ENCODE measurements at places on chromosomes 3 and 15. TPM values are rescaled to one million over a fixed set of nuclear protein-coding genes. Genes with fewer than 3 reads are reported as not detected.
A peak's percentile ranks its signal among the peaks of the same experiment; 100 is the strongest.

DNA sequence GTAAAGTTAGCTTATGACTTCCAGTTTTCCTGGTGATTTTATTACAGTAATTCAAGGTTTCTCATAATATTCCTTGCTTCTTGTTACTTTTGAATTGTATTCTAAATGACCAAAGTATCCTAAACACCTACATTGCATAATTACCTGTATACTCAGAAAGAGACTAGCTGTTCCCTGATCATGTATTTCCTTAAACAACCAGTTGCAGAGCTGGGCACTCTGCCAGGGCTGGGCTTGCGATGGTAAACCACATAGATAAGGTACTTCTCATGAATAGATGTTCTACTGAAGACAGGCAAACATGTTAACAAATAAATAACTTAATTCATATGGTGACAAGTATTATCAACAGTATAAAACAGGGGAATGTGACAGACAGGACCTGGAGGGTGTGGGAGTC lies 142.3 kb upstream of the WNT5A start:
- DNase-seq: no peak
- H3K27ac ChIP-seq: no peak overlapping the region
- no peaks in the 10 kb centered on the region for H3K4me1 ChIP-seq
- H3K27me3 ChIP-seq: peaks cover under 1% of the 10 kb centered on the region
- H3K36me3 ChIP-seq: no peaks in the 10 kb centered on the region

The MST1R gene
- total RNA-seq: 0.76 TPM

DNA sequence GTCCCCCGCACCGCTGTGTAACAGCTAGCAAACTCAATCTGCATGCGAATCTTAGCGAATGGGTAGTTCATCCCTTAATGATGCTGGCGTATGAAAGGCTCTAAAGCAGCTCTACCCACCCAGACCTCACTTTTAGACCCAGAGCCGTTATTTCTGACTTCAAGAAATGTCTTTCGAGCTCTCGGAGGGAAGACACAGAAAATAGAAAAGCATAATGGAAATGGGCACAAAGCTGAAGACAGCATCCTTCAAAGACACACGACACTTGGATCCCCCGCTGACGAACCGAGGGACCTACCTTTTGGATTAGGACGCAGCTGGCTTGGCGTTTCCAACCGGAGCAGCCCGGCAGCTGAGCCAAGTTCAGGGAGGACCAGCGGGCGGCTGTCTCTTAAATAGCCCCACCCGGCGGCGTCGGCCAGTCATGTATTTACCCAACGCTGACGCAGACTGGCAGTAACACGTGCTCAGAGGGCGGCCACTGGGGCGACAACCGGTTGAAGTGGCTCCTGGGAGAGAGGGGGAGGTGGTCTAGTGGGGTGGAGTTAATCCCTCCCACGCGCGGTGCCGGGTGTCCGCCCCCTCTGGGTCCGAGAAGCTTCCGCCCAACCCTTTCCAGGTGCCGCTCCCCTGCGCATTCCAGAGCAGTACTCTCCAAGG lies 1.5 kb downstream of the CCK start:
- peak overlapping the region; percentile 50 for H3K4me3 ChIP-seq
- DNase-seq: peak; percentile 36
- no peaks in the 10 kb centered on the region for H3K36me3 ChIP-seq

GRCh38 chr3:138023754-138024153 lies 13.8 kb downstream of the CLDN18 start:
- no peak overlapping the region for H3K27ac ChIP-seq
- DNase-seq: no peak
- peaks cover 15% of the 10 kb centered on the region for H3K27me3 ChIP-seq
- H3K4me1 ChIP-seq: no peaks in the 10 kb centered on the region
- H3K4me3 ChIP-seq: no peak overlapping the region
- H3K36me3 ChIP-seq: no peaks in the 10 kb centered on the region

GRCh38 chr3:197753263-197753662 lies 3.6 kb downstream of the FYTTD1 start:
- DNase-seq: no peak
- no peak overlapping the region for H3K27ac ChIP-seq
- peaks cover 34% of the 10 kb centered on the region for H3K4me1 ChIP-seq
- no peaks in the 10 kb centered on the region for H3K36me3 ChIP-seq
- H3K4me3 ChIP-seq: no peak overlapping the region
- no peaks in the 10 kb centered on the region for H3K27me3 ChIP-seq

- H3K27me3 ChIP-seq: peaks cover 2% of the 10 kb centered on the region
- H3K27ac ChIP-seq: no peak overlapping the region
- peaks cover 33% of the 10 kb centered on the region for H3K4me1 ChIP-seq
- H3K36me3 ChIP-seq: no peaks in the 10 kb centered on the region
- H3K4me3 ChIP-seq: no peak overlapping the region
- no peak for DNase-seq
Measured at GRCh38 chr15:69666921-69667811, 214.5 kb downstream of the RPLP1 start.

The MOBP gene
- not detected for total RNA-seq

- no peaks in the 10 kb centered on the region for H3K4me1 ChIP-seq
- H3K27ac ChIP-seq: no peak overlapping the region
- no peak overlapping the region for H3K4me3 ChIP-seq
Measured at GRCh38 chr15:71822890-71823630, 12.7 kb downstream of the NR2E3 start.

The PIK3CB gene
- total RNA-seq: 17.4 TPM

DNA sequence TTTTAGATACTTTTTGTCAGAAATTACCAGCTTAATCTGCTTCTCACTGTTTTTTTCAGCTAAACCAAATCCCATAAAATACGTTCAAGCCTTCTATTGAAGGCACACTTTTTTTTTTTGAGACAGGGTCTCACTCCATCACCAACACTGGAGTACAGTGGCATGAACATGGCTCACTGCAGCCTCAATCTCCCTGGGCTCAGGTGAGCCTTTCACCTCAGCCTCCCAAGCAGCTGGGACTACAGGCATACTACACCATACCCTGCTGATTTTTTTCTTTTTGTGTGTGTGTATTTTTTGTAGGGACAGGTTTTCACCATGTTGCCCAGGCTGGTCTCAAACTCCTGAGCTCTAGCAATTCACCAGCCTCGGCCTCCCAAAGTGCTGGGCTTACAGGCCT lies 3.7 kb downstream of the RAF1 start:
- peaks cover 24% of the 10 kb centered on the region for H3K36me3 ChIP-seq
- DNase-seq: no peak
- H3K4me3 ChIP-seq: no peak overlapping the region
- H3K4me1 ChIP-seq: peaks cover 57% of the 10 kb centered on the region
- no peak overlapping the region for H3K27ac ChIP-seq

The KPNA1 gene
- 49.0 TPM for total RNA-seq

DNA sequence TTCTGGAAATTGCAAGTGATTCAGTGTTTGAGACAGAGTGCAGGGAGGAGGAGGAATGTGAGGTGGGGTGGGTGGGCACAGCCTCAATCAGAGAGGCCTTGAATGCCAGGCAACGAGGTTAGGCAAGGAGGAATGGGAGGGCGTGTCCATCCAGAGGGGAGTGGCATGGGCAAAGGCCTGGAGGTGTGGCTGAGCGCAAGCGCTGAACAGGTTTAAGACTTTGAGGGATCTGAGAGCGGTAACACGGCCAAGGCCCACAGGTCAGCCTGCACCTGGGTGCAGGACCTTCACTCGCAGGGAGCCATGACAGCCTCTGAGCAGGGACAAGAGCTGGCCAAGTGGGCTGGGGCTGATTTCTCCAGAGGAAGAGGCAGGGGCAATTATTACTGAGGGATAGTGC lies 125.9 kb downstream of the TPRA1 start:
- no peak overlapping the region for H3K27ac ChIP-seq
- H3K4me3 ChIP-seq: no peak overlapping the region
- peaks cover 24% of the 10 kb centered on the region for H3K27me3 ChIP-seq

The SPATA12 gene
- not detected for total RNA-seq

The KY gene
- not detected for total RNA-seq
